Right lobe of liver (tissue), 6 donors: ENCODE measurements at places on chromosomes 3 and 15.

DNA sequence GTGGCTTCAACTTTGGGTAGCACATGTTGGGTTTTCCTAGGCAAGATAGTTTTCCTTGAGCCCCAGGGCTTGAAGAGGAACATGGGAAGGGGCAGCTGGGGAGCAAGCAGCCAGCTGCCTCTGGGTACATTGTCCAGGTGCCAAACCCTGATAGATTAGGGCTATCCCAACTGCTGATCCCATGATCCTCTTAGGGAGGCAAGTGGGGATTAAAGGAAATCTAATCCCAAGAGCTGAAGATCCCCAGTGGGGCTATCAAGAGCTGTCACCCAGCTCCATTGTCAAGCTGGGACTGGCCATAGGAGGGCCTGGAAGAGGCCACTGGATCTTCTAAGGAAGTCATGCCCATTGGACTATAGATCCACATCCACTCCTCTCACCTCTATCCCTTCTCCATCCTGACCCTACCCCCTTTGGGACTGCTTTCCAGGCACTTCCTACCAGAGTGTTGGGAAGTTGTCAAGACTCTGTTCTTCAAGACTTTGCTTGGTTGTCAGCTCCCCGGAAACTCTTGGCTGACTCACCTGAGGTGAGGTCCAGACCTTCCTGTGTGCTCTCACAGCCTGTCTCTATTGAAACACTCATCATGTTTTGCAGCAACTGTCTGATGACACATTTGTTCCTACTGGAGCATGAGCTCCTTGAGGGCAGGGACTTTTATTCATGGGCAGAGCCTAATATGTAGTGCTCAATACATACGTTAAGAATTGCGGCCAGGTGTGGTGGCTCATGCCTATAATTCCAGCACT, 5.9 kb downstream of the CAMK2N2 start:
- DNase-seq, result no peak

DNA sequence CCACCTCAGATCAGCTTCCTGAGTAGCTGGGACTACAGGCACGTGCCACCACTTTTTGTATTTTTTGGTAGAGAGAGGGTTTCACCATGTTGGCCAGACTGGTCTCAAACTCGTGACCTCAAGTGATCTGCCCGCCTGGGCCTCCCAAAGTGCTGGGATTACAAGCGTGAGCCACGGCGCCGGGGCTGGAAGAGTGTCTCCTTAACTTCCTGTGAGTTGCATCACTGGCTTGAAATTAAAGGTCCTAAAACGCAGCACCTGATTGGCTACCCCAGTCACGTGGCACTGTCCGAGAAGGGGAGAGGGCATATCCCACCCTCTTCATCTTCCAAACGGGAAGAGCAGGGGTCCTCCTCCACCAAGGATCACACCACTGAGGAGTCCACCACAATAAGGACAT, 5.5 kb upstream of the FAM174B start:
- DNase-seq, result no peak

GRCh38 chr3:124075753-124076152, 83.8 kb upstream of the ROPN1 start:
- DNase-seq, result no peak

- no peak for DNase-seq
These were observed 26.6 kb downstream of the AAGAB start for GRCh38 chr15:67227846-67228245.

- no peak for DNase-seq
These were observed 180.4 kb downstream of the UACA start for GRCh38 chr15:70583006-70583405.

DNA sequence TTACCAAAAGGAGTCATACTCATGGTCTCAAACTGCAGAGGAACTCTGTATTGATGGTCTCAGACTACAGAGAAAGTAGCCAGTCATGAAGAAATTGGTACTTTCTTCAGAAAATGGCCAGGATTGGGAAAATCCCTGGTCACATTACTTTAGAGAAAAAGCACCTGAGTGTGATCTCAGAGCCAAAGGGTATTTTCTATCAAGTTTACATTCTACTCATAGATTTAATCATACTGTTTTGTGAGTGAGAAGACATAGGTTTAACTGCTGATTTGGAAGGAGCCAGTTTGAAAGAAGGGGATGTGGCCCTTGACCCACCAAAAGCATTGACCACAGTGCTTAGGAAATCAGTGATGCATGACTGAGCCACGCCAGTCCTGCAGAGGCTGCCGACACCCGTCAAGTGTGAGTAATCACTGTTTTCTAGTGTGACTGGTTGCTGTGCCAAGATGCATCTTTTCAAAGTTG, 203.6 kb downstream of the AKAP13 start:
- DNase-seq, result no peak

- DNase-seq, result no peak
These were observed 15.2 kb upstream of the KY start for GRCh38 chr3:134666052-134666451.

- no peak for DNase-seq
These were observed 489.9 kb downstream of the SOX2 start for GRCh38 chr3:182201456-182202168.

GRCh38 chr3:170421758-170422157, 3.1 kb downstream of the CLDN11 start:
- DNase-seq, result no peak

DNA sequence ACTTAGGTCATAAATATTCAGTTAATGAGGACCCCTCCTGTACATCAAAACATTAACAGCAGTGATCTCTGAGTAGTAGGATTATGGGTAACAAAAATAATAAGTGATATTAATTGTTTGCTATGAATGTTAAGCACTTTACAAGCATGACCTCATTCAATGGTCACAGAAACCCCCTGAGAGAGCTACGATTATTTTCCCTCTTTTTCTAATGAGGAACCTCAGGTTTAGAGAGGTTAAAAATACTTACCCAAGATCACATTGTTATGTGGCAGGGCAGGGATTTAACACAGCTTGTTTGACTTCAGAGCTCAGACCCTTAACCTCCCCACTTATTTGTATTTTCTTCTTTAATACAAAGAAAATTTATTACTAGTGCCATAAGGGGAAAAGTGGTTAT, 228.2 kb downstream of the TBL1XR1 start:
- no peak for DNase-seq

GRCh38 chr15:33581032-33581431, 270.3 kb downstream of the RYR3 start:
- no peak for DNase-seq

DNA sequence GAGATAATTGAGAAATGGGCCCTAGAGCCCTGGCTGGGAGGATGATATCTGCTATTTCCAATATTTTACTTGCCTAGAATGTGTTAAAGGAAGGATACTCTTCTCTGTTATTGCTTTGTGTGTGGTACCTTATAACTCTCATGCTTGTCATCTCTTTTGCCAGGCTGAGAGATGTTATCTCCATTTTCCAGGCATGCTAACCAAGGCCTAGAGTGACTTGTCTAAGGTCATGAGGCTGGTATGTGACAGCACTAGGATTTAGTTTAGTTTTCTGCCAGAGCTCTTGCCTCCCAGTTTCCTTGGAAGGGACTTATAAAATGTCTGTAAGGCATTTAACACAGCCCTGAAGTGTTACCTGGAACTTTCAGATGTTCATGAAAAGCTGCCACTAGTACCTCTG, 1.4 kb downstream of the CLK3 start:
- DNase-seq, result no peak

GRCh38 chr3:135762188-135762856, 203.2 kb upstream of the PPP2R3A start:
- no peak for DNase-seq

GRCh38 chr15:66043264-66043663, 174.0 kb downstream of the RAB11A start:
- no peak for DNase-seq

DNA sequence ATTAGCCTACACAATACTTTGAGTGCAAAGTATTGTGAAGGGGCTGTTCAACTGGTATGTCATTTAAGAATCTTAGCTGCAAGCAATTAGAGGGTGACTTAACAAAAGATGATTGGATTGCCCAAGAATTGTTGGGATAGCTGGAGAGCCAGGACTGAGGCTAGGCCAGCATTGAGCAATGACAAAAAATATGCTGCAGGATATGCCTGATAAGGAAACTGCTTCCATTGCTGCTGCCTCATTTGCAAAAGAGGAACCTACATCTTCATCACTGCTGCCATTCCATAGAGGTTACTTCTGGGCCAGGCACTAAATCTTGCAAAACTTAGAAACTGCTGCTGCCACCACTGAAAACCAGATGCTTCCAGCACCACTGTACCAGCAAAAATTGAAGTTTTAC, 108.0 kb upstream of the TBC1D5 start:
- DNase-seq, result no peak

DNA sequence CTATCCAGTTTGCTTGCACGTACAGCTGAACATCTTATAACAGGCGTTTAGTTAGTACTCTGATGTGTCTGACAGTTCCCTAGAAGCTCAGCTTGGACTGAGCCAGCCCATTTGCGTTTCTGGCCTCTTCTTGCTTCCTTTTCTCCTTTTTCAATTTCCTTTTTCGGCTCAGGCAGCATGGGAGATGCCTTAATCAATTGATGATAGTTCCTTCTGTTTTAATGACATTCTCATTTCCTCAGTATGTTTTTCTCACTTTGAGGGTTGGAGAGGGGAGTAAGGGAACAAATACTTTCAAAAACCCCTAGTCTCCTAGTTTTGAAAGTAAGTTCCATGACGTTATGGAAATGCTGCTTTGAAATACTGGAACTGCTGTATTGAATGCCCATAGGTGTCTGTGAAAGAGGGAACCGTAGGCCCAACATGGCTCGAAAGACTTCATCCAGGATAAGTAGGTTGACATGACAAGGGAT, 18.9 kb downstream of the IL1RAP start:
- DNase-seq, result no peak

DNA sequence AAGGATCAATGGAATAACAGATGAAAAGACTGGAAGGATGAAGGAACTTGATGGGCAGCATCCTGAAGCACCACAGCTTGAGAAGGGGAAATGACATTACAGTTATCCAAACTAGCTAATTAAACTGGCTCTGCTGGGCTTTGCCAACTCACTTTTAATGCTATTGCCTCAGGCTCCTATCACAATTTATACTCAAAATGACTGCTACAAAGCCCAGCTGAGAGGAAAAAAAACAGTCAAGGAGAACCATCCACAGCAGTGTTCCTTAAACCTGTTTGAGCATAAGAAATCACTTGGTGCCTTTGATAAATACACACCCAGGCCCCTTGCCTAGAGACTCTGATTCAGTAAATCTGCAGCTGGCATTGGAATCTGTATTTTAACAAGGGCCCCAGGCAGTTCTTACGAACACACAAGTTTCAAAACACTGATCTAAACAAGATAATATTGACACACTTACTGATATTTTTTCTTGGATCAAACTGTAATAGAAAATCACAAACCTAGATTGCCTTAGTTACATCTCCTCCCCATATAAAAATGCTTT, 85.8 kb downstream of the MB21D2 start:
- DNase-seq, result no peak

GRCh38 chr15:51649659-51650521, 27.3 kb upstream of the DMXL2 start:
- no peak for DNase-seq

- no peak for DNase-seq
These were observed 608 bp upstream of the SLC6A6 start for GRCh38 chr3:14401692-14402303.

DNA sequence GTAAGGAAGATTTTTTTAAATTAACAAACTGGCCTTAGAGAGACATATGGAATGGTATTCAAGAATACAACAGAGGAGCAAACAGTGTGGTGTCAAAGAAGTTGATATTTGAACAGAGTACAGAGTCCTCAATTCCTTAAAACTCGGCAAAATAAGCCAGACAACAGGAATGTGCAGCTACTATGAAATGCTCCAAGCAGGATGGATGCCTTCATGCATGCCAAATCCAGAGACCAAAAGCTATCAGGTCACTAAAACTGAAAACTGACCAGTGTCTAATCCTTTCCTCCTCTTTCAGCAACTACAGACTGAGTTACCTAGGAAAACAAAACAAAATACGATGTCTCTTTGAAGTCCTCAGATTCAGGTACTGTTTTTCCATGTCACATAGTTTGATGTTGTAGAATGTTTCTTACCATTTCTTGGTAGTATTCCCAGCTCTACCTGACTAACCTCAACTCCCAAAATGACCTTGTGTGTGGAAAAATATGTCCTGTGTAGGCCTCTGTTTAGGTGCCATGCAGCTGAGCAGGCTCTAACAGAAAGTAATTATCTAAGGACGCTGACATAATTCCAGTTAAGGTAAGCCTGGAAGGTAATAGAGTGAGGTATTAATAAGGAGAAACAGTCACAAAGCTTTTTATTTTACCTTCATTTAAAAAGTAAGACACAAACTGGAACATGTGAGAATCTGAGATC, 46.9 kb downstream of the TBL1XR1 start:
- DNase-seq, result no peak

DNA sequence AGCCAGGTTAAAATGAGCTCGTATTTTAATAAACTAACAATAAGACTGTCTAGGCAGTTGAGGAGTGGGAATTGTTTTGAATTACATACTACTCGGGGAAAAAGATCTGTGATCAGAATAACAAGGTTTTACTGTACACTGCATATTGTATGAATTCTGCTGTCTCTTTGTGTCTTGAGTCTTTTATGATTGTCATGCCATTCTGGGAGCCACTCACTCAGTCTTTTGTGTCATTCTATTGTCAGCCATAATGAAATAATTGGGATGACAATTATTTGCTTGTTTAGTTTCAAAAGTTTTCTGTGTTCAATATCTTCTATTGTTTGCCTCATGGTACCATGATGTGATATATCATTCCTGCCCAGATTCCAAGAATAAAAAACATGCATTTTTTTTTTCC, 339.6 kb upstream of the TBL1XR1 start:
- DNase-seq, result no peak

DNA sequence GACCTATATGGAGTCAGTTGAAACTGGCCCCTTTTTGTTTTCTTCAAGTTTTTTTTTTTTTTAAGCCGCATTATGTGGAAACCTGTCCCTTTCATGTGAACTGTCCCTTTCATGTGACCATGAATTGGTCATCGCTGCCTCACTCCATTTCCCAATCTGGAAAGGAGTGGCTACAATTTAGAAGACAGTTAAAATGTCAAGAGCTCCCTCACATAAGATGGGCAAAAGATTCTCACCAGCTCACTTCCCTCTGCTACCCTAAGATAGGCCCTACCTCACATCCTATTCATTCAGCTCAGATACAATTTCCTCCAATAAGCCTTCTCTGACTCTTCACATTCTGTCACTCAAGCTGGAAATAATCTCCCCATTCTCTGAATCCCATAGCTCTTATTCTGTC, 111.3 kb upstream of the BCL6 start:
- no peak for DNase-seq

DNA sequence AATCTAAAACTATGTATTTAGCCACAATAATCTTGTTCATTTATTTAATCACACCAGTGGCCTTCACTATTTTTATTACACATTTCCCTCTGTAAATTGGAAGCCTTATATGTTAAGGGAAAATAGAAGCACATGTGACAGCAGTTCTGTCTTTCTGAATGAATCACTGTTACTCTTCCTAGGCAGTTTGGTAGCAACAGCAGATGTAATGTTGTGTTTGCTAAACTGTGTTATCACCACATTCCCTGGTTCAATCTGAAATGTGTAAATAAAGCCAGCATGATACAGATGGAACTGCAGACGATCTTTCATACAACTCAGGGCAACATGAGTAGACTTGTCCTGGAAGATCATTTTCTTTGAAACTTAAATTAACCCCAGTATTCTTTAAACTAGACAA, 220.1 kb downstream of the MCTP2 start:
- DNase-seq, result no peak

- DNase-seq, result no peak
These were observed 128.6 kb upstream of the ADAMTS9 start for GRCh38 chr3:64816355-64816754.
